ENCODE measurements at places on chromosomes 12 and 14. TPM values are rescaled to one million over a fixed set of nuclear protein-coding genes. Genes with fewer than 3 reads are reported as not detected.

KRT82 gene
- total RNA-seq = not detected

CCDC177 gene
- total RNA-seq = 0.17 TPM

DPPA3 gene
- total RNA-seq = 3.0 TPM

SVOP gene
- under 0.01 TPM for total RNA-seq

KRT83 gene
- 0.10 TPM for total RNA-seq

PMCH gene
- not detected for total RNA-seq

VRTN gene
- 140 TPM for total RNA-seq

CNOT2 gene
- total RNA-seq = 104 TPM
